HT1080 (cell line): ENCODE measurements at places on chromosomes 12 and 14. TPM values are rescaled to one million over a fixed set of nuclear protein-coding genes. Genes with fewer than 3 reads are reported as not detected.

DNA sequence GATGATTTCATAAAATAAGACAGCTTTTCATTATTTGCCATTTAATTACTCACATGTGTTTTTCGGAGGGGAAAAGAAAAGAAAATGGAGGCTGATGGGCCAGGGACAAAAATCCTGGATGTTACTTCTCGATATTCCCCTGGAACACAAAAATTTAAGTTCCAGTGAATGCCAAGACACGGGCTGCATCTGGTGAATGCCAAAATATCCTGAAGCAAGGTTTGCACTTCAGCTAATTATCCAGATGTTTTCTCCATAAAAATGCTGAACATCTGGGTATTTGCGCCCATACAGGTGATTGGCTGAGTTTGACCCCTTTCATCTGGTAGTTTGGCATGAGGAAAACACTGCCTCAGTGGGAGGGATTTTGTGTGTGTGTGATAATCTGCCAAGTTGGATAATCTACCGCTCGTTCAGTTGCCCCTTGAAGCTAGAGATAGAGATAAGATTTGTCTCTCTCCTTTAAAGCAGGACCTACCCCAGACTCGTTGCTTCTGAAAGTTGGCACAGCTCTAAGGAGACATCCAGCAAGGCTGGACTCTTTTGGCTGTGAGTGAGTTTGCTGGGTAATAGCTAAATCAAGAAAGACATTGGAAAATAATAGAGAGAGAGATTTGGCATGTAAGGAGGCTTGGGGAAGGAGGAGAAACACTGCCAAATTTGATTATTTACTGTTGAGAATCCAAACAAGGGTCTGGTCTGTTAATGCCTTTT, 390.0 kb downstream of the EGLN3 start:
- DNase-seq = no peak

DNA sequence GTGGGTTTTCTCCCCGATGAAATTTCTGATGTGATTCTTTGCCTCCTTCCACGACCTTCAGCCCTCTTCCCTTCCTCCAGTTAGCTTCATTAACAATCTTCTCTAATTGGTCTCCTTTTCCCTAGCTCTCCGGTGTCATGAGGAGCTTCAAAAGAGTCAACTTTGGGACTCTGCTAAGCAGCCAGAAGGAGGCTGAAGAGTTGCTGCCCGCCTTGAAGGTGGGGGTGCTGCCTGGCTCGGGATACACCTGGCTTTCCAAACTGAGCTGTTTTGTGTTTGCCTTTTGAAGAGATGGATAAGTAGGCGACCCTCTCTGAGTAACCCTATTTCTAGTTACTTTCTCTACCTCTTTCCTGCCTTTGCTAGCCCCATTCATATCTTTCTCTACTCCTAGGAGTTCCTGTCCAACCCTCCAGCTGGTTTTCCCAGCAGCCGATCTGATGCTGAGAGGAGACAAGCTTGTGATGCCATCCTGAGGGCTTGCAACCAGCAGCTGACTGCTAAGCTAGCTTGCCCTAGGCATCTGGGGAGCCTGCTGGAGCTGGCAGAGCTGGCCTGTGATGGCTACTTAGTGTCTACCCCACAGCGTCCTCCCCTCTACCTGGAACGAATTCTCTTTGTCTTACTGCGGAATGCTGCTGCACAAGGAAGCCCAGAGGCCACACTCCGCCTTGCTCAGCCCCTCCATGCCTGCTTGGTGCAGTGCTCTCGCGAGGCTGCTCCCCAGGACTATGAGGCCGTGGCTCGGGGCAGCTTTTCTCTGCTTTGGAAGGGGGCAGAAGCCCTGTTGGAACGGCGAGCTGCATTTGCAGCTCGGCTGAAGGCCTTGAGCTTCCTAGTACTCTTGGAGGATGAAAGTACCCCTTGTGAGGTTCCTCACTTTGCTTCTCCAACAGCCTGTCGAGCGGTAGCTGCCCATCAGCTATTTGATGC, 797 bp downstream of the ESPL1 start:
- no peak for DNase-seq

DNA sequence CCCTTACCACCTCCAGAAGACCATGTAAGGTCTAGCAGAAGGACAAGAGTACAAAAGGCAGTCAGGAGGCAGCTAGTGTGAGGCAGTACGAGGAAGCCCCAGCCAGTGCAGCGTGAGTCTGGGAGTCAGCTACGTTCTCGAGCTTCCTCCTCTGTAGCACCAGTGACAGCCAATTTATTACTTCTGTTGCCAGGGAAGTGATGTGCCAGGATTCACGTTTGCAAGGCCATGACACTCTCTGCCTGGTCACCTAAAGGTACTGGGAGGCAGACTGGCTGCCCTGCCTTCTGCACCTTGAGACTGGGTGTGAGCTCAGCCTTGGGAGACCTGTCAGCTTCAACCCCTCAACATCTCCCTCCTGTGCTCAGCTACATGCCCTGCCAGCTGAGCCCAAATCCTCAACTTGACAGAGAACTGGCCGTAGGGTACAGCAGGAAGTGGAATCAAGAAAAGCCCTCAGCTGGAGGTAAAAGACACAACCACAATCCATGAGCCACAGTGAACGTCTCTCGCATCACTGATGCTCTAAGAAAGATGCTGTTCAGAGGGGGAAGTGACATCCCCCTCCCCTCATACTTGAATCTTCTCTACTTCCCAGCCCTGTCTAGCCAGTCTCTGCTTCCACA, 182.5 kb upstream of the RGS6 start:
- DNase-seq = peak; percentile 11

- DNase-seq = no peak
Observed at GRCh38 chr12:5154091-5154490, 110.4 kb downstream of the KCNA5 start.

GRCh38 chr12:76719171-76720041, 44.5 kb upstream of the ZDHHC17 start:
- no peak for DNase-seq

GRCh38 chr14:86788224-86788623, 1204.8 kb downstream of the GALC start:
- DNase-seq = peak; percentile 3

- no peak for DNase-seq
Observed at GRCh38 chr12:10716277-10716676, 6.8 kb downstream of the YBX3 start.

- DNase-seq = no peak
Observed at GRCh38 chr14:37969511-37969979, 238.2 kb upstream of the SSTR1 start.

DNA sequence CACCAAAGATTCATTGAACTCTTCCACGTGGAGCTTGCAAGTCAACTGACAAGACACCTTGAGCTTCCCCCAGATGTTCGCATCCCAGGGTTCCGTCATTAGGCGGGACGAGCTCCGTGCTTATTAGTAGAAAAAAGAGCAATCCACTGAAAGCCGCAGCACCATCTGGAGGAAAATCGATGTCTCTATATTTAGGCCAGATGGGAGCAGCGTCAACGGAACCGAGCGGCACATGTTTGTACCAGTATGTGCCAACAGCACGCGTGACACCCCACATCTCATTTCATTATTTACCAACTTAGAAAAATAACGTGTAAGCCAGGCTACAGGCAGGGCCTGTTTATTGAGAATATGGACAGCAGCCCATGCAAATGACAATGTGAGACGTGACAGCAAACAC, 45.8 kb upstream of the TMEM132D start:
- no peak for DNase-seq

DNA sequence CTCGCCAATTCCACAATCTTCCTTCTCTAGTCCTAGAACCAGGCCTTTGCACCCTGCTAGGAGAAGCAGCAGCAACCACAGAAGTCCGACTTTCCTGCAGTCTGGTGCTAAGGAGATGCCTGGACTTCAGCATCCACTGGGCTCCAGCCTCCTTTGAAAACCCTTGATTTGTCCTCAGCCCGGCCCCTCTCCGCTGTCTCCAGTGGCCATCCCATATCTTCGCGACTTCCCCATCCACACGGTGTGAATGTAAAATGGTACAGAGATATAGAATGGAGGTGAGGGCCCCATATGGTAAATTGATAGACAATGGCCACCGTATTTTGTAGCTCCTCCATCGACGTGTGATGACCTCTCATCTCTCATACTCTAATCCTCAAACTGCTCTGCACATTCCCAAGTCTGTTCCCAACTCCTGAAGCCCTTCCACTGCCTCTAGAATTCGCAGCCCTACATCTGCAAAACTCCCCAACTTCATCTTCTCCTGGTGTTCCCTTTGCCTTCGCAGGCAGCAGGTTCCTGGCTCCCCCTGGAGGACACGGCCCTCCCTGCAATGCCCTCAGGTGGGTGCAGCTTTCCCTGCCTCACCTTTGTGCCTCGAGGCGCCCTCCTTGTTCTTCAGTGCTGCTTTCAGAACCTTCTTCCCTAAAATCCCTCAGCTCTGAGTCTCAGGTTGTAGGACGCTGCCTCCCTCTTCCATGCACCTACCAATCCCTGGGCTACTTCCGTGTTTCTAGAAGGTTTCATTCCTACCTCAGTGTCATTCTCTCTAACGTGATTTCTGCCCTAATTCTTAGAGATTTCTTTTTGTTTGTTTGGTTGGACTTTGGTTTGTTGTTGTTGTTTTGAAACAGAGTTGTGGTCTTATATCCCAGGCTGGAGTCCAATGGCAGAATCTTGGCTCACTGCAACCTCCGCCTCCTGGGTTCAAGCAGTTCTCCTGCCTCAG, 36.7 kb downstream of the TMBIM6 start:
- peak; percentile 37 for DNase-seq

- no peak for DNase-seq
Observed at GRCh38 chr14:95218472-95219193, 61.3 kb upstream of the DICER1 start.

GRCh38 chr14:58977366-58977765, 211.1 kb upstream of the DAAM1 start:
- DNase-seq = peak; percentile 18

DNA sequence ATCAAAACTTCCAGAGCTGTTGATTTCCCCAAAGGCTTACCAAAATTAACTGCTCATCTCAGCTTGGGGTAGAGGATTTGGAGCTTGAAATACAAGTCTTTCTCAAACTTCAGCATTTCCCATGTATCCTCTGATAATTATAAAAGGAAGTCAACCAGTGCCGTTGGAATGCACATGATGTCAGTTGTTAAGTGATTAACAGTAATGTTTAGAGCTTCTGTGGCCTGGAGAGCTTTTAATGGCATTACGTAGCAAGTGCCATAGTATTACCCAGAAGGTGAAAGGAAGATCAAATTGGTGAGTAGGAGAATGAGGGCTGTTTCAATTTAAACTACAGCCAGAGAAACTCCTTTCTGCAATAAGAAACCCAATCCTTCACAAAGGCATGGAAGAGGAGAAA, 62.5 kb upstream of the PTPRR start:
- DNase-seq = no peak

- DNase-seq = no peak
Observed at GRCh38 chr12:20421421-20421820, 53.1 kb downstream of the PDE3A start.

The MYG1 gene
- 108 and 119 TPM in 2 replicates for total RNA-seq

The SLC17A8 gene
- not detected in 2 replicates for total RNA-seq

The SMOC1 gene
- 0.97 and 1.5 TPM in 2 replicates for total RNA-seq

The NT5DC3 gene
- 17.1 and 21.6 TPM in 2 replicates for total RNA-seq
